GM04504 (cell line): ENCODE measurements at places on chromosomes 6 and 20.

DNA sequence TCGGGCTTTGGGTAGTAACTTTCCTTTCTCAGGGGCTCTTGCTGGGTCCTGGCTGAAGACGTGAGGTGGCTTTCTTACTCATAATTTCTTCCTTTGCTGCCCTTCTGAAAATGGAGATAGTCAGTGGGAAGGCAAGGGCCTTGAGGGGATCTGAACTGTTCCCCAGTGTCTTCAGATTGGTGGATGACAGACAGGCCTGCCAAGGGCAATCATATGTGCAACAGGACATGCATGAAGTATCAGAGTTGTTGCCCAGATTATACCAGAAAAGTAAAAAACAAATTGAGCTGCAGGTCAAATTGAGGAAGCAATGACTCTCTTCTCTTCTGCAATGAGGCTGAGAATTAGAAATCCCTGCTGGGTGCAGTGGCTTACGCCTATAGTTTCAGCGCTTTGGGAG is 71.6 kb upstream of the PAX1 start:
- no peak for DNase-seq

DNA sequence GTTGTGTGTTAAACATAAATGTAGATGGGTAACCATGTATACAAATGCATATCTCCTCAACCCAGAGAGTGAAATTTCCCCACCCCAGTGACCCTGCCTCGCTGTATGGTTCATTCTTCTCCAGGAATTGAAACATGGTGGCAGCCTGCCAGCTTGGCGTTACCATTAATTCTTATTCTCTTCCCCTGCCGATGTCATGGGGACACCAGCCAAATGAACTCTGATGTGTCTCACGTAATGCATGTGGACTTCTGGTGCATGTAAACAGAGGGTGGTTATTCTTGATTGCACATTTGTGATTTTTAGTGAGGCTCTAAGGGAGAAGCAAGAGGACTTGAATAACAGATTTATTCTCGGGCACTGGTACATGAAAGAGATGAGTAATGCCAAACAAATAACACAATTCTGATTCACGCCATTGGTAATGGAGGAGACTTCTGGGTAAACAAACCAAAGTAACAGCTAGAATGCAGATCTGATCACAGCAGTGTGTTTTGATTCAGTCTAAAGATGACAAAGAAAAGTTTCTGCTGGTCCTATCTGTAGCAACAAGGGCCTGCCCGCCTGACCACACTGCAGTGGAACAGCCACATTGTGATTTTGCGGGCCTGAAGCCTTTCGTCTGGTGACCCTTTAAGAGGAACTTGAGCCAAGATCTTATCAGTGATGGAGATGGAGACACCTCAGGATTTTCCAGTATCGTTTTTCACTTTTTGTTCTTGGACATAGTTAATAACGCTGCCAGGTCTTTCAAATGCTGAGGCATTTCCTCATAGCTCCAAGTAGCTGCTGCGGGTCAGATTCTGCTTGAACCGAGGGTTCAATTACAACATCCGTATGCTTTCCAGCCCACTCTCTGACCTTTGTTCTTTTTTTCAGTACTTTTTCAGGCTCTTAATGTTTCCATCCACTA is 171.8 kb upstream of the AKAP12 start:
- DNase-seq: peak; percentile 87

- no peak for DNase-seq
Measured at GRCh38 chr6:166691199-166691598, 64.1 kb upstream of the RPS6KA2 start.

- no peak for DNase-seq
Measured at GRCh38 chr6:1605893-1606779, 3.6 kb upstream of the FOXC1 start.

GRCh38 chr20:17790296-17790695 is 90.5 kb downstream of the BANF2 start:
- DNase-seq: no peak

- DNase-seq: no peak
Measured at GRCh38 chr6:7545316-7546019, 4.0 kb downstream of the DSP start.

- DNase-seq: no peak
Measured at GRCh38 chr20:35578469-35578868, 36.6 kb downstream of the ERGIC3 start.

DNA sequence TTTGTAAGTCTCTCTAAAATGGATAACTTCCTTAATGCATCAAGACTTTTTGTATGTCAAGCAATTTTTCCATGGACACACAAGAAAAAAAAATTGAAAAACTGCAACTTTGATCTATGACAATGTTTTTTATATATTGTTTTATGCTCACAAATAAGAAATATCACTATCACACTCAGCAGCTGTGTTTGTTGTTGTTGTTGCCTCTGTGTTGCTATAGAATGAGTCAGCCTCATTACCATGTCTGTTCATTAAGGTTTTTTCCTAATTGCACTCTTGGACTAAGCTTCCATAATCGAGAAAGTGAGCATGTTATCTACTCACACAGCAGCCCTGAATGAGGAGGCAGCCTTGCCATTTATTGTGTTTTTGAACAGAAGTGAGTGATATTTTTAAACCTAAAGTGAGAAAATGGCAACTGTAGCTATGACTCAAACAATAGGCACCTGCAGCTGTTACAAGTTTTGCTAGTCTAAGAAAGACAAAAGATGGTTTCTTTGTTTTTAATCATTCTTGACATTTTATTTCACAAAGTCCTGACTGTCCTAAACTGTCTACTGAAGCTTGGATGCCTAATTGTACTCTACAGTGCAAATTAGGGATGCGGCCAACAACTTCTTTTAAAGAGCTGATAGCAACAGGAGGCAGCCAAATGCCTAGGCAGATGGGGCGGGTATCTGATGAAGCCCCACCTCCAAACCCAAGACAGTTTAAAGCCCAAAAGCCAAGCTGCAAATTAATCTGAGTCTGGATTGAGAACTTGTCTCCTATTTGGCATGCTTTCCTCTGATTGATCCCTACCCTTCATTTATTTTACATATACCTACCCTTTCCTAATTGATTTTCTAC is 77.9 kb upstream of the DOK5 start:
- DNase-seq: no peak

GRCh38 chr6:152680879-152681517 is 16.7 kb upstream of the MYCT1 start:
- DNase-seq: no peak

DNA sequence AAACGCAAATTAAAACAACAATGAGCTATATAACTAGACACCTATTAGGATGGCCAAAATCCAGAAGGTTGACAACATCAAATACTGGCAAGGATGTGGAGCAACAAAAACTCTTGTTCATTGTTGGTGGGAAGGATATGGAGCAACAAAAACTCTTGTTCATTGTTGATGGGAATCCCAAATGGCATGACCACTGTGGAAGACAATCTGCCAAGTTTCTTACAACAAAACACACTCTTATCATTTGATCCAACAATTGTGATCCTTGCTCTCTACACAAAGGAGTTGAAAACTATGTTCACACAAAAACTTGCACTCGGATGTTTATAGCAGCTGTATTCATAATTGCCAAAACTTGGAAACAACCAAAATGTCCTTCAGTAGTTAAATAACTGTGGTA is 61.8 kb upstream of the LAMA2 start:
- DNase-seq: no peak

DNA sequence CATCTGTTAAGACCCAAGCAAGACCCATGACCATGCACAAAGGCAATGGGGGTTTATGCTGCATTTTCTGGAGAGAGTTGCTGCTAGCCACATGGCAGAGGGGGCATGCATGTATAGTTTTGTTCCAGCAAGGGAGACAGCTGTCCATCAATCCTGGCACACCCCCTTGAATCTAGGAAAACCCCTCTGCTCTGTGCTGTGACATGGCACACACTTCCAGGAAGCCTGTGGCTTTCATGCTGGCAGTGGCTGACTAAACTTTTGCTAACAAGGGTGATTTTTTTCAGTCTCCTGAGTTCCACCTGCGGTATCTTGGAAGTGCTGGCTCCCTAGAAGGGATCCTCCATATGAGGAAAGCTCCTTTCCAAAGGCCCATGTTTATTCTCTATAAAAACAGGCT is 9.1 kb upstream of the CST4 start:
- no peak for DNase-seq

GRCh38 chr6:108739496-108740330 is 108.5 kb upstream of the ARMC2 start:
- DNase-seq: no peak

DNA sequence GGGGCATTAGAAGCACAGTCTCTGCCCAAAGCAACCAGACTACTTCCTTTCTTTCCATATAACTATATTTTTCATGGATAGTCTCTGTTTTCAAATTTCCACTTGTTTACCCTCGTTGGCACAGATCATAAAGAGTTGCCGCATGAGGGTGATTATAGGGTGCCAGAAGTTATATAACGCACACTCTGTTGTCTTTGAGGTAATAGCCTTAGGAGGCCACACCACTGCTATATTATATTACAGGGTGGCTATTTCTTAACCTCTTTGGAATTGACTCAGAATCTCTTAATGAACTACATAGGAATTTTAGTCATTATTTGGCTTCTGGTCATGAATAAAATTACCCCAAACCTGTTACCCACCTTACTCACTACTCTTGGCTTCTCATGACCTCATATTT is 43.7 kb downstream of the KCNQ5 start:
- DNase-seq: no peak
